ENCODE measurements at places on chromosomes 4 and X.

GRCh38 chr4:151641167-151641566 lies 119.6 kb downstream of the GATB start:
- no peak for DNase-seq

DNA sequence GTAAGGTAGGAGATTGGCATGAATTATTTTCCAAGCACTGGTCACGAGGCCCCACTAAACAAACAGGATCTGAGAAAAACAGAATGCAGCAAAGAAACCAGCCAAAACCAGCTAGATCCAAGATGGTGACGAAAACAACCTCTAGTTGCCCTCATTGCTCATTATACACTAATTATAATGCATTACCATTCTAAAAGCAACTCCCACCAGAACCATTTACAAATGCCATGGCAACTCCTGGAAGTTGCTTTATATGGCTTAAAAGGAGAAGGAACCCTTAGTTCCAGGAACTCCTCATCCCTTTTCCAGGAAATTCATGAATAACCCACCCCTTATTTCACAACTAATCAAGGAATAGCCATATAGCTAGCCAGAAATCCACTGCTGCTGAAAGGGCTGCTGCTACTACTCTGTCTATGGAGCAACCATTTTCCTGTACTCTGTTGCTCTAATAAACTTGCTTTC lies 69.3 kb downstream of the ABCB7 start:
- no peak for DNase-seq

GRCh38 chr4:141705747-141706377 lies 69.5 kb downstream of the IL15 start:
- no peak for DNase-seq

DNA sequence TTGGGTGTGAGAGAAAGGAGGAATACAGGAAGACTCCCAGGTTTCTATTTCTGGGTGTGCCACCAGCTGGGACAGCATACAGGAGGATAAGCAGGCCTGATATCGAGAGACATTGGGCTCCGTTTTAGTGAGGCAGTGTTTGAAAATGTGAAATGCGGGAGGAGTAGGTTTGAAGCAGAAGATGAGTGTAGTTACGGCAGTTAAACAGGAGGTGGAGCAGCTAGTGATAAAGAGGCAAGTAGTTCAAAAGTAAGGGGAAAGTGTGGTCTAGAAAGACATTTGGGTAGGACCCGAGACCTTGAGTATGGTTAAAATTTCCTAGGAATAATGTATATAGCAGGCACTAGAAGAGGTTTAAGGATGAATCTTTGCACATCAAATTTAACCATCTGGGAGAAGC lies 42.4 kb downstream of the DCUN1D4 start:
- DNase-seq: no peak

GRCh38 chr4:109721033-109721432 lies 8.8 kb downstream of the PLA2G12A start:
- DNase-seq: no peak

All from stimulated activated CD4-positive, alpha-beta T cell treated with anti-CD3 and anti-CD28 coated beads, Interleukin-15, amount 100 ng/mL, for 48 hours (primary cell).